ENCODE measurements at places on chromosomes 2 and 18.

- DNase-seq = no peak
Observed at GRCh38 chr2:240208631-240209211, 68.3 kb upstream of the OTOS start.

GRCh38 chr2:228625481-228625880 lies 444.0 kb upstream of the SPHKAP start:
- DNase-seq = no peak

- peak; percentile 89 for DNase-seq
Observed at GRCh38 chr18:77063260-77063659, 69.3 kb downstream of the MBP start.

GRCh38 chr2:132776287-132776686 lies 106.3 kb upstream of the LYPD1 start:
- DNase-seq = no peak

- DNase-seq = peak; percentile 18
Observed at GRCh38 chr2:233117351-233117750, 57.2 kb downstream of the INPP5D start.

DNA sequence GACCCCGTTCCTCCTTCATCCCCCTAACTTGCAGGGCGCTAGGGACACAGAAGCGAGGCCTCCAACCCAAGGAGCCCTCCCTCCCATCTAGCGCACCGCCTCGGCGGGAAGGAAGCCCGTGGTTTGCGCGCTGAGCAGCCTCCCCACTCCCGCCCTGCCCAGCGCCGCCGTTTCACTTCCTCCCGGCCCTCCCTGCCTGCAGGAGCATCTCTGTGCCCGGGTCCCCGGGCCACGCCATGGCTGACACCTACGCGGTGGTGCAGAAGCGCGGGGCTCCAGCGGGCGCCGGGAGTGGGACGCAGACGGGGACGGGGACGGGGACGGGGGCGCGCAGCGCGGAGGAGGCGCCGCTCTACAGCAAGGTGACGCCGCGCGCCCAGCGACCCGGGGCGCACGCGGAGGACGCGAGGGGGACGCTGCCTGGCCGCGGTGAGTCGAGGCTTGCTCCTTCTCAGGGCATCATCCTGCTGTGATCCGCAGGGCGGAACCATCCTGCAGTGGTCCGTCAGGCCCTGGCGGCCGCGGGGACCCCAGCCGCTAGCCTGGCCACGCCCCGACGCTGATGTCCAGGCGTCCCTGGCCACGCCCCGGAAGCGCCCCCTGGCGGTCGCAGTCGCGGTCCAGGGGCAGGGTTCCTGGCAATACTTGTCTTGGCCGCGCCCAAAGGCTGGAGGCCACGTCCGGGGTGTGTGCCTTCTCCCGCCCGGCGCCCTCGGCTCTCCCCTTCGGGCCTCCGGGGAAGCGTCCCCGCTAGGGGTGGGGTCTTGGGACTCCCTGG lies 16.4 kb downstream of the PTPN18 start:
- DNase-seq = peak; percentile 82

GRCh38 chr18:49009661-49010060 lies 58.9 kb upstream of the SMAD7 start:
- DNase-seq = no peak

- no peak for DNase-seq
Observed at GRCh38 chr2:28086611-28087010, 196.1 kb downstream of the BABAM2 start.
